Urinary bladder (tissue), 4 donors: ENCODE measurements at places on chromosomes 7 and 10. TPM values are rescaled to one million over a fixed set of nuclear protein-coding genes. Genes with fewer than 3 reads are reported as not detected.

The OR2A1 gene
- total RNA-seq, result 0.05 TPM

The NODAL gene
- total RNA-seq, result not detected

GRCh38 chr10:10938676-10939075 lies 79.0 kb upstream of the CELF2 start:
- DNase-seq, result no peak

- no peak for DNase-seq
Measured at GRCh38 chr10:43252166-43252782, 14.6 kb downstream of the RASGEF1A start.

DNA sequence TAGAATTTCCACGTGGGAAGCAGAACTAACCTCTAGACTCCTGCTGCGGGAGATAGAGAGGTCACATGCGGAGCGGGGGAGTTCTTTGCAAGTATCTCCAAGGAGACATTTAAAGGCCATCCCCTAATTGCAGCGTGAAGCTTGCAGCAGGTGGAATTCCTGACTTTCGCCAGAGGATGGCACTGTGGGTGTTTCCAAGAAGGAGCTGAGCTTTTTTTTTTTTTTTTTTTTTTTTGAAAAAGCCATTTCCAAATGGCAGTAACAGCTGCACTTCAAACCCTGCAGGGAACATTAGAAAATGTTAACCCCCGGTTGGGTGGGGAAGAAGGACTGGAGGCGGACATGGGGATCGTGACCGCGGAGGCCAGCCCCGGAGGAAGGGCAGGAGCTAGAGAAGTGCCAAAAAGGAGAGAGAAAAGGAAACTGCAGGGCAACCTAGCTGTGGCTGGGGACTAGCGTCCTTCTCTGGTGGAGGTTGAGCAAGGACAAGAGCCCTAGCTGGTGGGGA lies 487.7 kb downstream of the TYW1 start:
- DNase-seq, result peak; percentile 39

GRCh38 chr7:140541513-140542227 lies 62.4 kb upstream of the MKRN1 start:
- peak; percentile 67 for DNase-seq

GRCh38 chr10:110208614-110209453 lies 1.4 kb downstream of the MXI1 start:
- DNase-seq, result no peak

GRCh38 chr10:69088801-69089501 lies 1.0 kb downstream of the SRGN start:
- DNase-seq, result no peak

DNA sequence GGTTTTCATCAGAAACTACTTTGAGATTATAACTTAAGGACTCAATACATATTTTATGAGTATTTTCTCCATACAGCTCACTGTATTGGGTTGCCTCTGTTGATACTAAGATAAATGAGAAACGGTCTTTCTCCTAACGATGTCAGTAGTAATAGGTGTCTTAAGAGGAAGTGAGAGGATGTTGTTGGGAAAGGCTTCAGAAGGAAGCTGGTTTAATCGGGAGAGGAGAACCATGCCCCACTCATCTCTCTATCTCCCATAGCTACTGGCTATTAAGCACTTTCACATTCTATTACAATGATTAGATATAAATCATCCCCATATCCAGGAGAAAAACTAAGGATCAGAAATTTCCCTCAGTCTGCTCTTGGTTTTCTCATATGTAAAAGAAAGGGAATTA lies 2.0 kb downstream of the CLEC5A start:
- DNase-seq, result no peak
